ENCODE measurements at places on chromosomes 12 and 14.
A peak's percentile ranks its signal among the peaks of the same experiment; 100 is the strongest.

- DNase-seq: no peak
These were observed 11.4 kb downstream of the DCAF5 start for GRCh38 chr14:69141550-69141949.

GRCh38 chr12:82605115-82605514 lies 81.6 kb upstream of the TMTC2 start:
- no peak for DNase-seq

DNA sequence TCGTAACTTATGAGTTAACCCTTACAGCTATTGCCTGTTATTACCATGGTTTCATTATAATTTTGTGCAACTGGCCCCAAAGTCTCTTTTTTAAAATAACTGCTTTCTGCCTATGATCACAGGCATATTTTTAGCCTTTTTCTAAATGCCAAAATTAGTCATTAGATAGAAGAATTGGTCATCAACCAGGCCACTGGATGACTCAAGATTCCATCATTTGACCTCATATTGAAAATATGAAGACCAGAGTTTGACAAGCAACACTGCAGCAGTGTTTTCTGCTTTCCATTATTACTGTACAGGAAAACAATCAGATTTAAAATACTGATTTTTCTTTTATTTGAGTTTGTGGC lies 54.7 kb upstream of the OTOGL start:
- DNase-seq: peak; percentile 86

- DNase-seq: no peak
These were observed 693.4 kb downstream of the VRK1 start for GRCh38 chr14:97490521-97491070.

GRCh38 chr12:93571925-93572711 lies at the start of gene SOCS2:
TSS of gene SOCS2 (plus strand) at chr12:93572675. CDS start at chr12:93572898, 223 bp downstream.
- DNase-seq: no peak

- no peak for DNase-seq
These were observed 56.8 kb upstream of the FOXG1 start for GRCh38 chr14:28709571-28710305.

GRCh38 chr12:104056419-104056972 lies 6.5 kb upstream of the GLT8D2 start:
- DNase-seq: no peak

DNA sequence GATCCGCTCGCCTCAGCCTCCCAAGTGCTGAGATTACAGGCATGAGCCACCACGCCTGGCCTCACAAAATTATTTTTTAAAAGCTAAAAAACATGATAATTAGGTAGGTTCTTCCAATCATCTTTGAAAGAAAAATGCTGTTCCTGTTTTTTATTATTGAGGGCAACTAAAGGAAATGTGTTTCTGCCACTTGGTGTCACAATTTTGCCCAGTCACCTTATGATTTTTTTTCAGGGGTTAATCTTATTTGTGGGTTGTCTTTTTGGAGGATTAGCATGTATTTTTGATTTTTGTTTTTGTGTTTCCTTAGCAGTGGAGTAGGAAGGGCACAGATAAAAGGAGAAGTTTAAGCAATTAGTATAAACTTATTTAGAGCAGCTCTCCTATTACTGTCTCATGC lies 79.8 kb downstream of the PRORP start:
- no peak for DNase-seq

DNA sequence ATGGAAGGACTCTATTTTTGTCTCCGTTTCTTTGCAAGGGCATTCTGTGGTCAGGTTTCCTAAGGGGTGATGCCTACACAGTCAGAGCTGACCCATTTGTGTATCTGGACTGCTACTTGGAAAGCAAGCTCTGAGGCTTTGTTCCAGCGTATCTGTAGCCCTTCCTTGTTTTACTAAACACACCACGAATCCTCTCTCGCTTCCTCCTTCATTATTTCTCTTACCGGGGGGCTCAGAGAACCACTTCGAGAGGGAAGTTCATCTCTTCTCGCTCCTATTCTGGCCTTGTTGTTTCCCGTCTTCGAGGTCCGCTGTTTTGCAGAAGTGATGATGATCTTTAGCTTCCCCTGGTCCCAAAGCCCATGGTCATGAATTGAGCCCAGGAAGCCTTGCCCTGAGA lies 164.7 kb downstream of the SSPN start:
- no peak for DNase-seq

GRCh38 chr14:39138440-39138839 lies 24.3 kb downstream of the GEMIN2 start:
- DNase-seq: no peak

DNA sequence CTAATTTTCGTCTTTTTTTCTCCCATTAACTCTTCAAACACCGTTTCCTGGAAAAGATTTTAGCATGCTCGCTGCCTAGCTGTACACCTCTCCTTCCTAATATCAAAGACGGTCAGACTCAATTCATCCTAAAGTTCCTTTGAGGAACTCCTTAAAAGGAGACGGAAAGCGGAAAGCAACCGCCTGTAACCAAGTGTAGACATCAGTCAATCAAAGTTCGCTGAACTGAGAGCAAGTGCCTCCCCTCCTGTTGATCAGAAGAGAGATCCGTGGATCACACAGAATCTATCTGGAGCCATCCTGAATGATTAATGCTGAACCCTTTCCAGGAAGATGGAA lies 412 bp upstream of the TEP1 start:
- no peak for DNase-seq

DNA sequence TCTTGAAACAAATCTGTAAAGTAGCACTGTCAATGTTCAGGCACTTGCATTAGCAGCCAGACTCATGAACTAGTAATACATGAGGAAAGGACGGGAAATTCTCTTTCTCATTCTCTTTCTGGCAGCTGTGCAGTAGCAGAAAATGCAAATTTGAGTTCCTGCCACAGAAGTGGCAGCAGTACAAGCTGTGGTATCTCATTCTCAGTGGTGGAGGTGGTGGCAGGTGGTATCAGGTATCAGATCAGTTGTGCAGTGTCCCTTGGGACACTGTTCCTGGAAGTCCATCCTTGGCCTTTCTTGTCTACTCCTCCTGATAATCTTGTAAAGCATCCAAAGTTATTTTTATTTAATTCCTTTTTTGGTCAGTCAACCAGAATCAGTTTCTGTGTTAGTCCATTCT lies 103.0 kb downstream of the C12orf42 start:
- DNase-seq: no peak

DNA sequence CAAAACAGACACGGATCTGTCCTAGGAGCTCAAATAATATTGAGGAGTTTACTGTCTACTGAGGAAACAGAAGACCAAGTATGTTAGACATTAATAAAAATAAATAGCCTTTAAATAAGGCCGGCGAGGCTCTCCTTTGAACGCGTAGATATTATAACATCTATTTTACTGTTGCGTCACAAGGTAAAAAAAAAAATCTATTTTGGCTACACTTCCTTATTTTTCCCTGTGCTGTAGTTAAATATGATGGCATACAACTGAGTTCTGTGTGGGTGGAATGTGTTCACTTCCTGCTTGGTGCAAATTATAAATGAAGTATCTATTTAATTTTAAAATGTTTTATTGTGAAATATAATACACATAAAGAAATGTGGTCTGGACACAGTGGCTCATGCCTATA lies 17.2 kb upstream of the RAD52 start:
- no peak for DNase-seq

DNA sequence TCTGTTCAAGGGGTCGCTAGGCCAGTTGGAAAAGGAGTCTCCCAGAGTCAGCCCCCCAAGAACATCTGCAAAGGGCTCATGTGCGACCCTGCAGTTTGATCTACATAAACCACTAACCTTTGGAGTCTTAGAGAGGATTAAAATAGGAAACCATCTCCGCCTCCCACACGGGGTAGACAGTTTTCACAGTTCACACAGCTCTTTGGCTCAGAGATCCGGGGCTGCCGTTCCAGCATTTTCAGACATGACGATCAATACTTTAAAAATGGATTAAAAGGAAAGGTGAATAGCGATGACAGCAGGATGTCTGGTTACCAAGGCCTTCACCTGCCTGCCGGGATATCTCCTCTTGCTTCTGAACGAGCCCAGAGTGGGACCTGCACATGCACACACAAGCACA lies 59.8 kb upstream of the BCL11B start:
- no peak for DNase-seq

GRCh38 chr12:56425193-56425592 lies 24.0 kb downstream of the TIMELESS start:
- DNase-seq: no peak

GRCh38 chr14:74542056-74542685 lies 48.6 kb downstream of the ISCA2 start:
- no peak for DNase-seq

All from fibroblast of skin of left quadriceps (primary cell).